ENCODE measurements at places on chromosomes 16 and 17. TPM values are rescaled to one million over a fixed set of nuclear protein-coding genes. Genes with fewer than 3 reads are reported as not detected.
A peak's percentile ranks its signal among the peaks of the same experiment; 100 is the strongest.

DNA sequence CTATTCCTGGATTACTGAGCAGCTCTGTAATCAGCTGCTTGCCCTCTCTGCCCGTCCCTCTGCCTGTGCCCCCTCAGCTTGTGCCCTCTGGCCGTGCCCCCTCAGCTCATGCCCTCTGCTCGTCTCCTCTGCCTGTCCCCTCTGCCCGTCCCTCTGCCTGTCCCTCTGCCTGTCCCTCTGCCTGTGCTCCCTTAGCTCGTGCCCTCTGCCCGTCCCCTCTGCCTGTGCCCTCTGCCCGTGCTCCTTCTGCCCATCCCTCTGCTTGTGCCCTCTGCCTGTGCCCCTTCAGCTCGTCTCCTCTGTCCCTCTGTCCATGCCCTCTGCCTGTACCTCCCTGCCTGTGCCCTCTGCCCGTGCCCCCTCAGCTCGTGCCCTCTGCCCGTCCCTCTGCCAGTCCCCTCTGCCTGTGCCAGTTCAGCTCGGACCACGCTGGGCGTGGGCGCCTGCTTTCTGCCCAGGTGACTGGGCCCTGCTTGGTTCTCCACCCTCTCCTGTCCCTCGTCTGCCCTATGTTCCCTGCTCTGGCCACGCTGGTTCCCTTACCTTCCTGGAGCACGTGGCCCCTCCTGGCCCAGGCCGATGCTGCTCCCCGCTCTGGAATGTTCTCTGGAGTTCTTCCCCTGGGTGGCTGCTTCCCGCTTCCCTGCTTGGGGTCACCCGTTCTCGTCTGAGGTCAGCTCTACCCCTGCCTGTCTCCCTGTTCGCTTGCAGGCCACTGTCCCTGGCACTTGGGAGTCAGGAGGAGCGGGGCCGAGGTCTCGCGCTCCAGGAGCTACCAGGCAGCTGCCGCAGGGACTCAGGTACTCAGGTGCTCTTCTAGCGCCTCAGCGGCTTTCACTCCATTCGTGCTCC is 63.9 kb downstream of the BANP start:
- DNase-seq: no peak
- no peak overlapping the region for H3K4me3 ChIP-seq
- H3K4me1 ChIP-seq: no peaks in the 10 kb centered on the region
- H3K27ac ChIP-seq: peak overlapping the region; percentile 40

GRCh38 chr16:23113185-23113584 is 36.1 kb downstream of the USP31 start:
- no peak overlapping the region for H3K4me3 ChIP-seq
- DNase-seq: no peak
- no peaks in the 10 kb centered on the region for H3K27me3 ChIP-seq
- H3K36me3 ChIP-seq: no peaks in the 10 kb centered on the region
- H3K27ac ChIP-seq: no peak overlapping the region

DNA sequence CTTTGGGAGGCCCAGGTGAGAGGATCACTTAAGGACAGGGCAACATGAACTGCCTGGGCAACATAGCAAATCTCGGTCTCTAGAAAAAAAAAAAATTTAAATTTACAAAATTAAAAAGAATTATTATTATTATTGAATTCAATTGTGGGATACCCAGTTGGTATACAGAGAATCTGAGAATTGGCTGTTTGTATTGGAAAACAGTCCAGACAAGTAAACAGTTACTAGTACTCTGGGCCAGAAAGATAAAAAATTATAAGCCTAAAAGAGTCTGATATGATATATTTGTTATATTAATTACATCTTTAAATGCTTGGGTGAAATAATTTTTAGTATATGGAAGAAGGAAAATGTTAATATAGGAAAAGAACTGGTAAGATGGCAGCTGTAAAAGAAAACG is 15.0 kb downstream of the CCDC47 start:
- DNase-seq: no peak
- H3K4me1 ChIP-seq: peaks cover 17% of the 10 kb centered on the region
- no peak overlapping the region for H3K27ac ChIP-seq
- no peaks in the 10 kb centered on the region for H3K27me3 ChIP-seq
- H3K36me3 ChIP-seq: peaks cover 25% of the 10 kb centered on the region

DNA sequence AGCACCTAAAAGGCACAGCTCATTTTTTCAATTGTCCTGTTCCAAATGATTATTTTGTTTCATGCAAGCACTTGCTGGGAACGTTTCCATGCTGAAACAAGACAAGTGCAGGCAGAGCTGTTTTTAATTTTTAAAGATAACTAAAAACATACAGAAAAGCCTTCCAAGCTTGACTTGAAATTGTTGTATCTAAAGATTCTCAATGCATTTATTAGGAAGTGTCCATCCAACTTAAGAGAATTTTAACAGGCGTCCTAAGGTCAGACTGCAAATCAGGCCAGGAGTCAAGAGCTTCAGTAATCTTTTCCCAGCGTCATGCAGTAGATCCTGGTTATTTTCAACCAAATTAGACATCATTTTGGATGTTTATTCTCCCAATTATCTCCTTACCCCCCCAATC is 702.8 kb downstream of the KCNJ2 start:
- H3K27me3 ChIP-seq: no peaks in the 10 kb centered on the region
- no peak for DNase-seq
- H3K4me3 ChIP-seq: no peak overlapping the region
- no peak overlapping the region for H3K27ac ChIP-seq

OGFOD1 gene
- total RNA-seq: 39.3 TPM

CD300A gene
- total RNA-seq: 10.6 TPM

GRCh38 chr16:14306485-14307058 is 235.5 kb downstream of the MRTFB start:
- DNase-seq: no peak
- H3K36me3 ChIP-seq: no peaks in the 10 kb centered on the region
- H3K27ac ChIP-seq: no peak overlapping the region
- H3K4me3 ChIP-seq: no peak overlapping the region
- peaks cover 9% of the 10 kb centered on the region for H3K4me1 ChIP-seq

KLHL10 gene
- not detected for total RNA-seq

DRC3 gene
- total RNA-seq: 0.67 TPM

GRCh38 chr16:29824589-29825144 is 4.4 kb downstream of the MVP start:
- peaks cover 46% of the 10 kb centered on the region for H3K4me1 ChIP-seq
- peak overlapping the region; percentile 69 for H3K4me3 ChIP-seq
- peak overlapping the region; percentile 83 for H3K27ac ChIP-seq

- peaks cover 3% of the 10 kb centered on the region for H3K4me1 ChIP-seq
- no peak overlapping the region for H3K27ac ChIP-seq
- no peaks in the 10 kb centered on the region for H3K27me3 ChIP-seq
Observed at GRCh38 chr17:46991617-46992016, 12.6 kb upstream of the RPRML start.

DNA sequence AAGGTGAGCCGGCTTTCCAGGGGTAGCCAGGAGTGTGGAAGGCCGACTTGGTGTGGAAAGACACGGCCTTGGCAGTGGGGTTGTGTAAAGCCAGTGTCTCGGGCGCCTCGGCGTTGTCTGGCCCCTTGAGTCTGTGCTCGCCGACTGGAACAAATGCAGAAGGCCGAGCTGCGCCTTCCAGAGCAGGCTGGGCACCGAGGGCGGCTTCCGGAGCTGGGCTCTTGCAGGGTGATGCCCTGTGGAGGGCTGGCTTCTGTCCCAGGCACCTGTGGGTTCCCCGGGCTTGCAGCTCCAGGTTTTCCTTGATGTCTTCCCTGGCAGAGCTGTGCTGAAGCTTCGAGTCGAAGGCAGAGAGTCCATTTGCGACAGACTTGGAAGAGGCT is 8.0 kb downstream of the ZNF750 start:
- H3K27me3 ChIP-seq: no peaks in the 10 kb centered on the region
- DNase-seq: no peak
- H3K27ac ChIP-seq: no peak overlapping the region

TBX6 gene
- total RNA-seq: 2.4 TPM

- no peak for DNase-seq
- peaks cover 15% of the 10 kb centered on the region for H3K36me3 ChIP-seq
- H3K4me3 ChIP-seq: peak overlapping the region; percentile 94
- no peaks in the 10 kb centered on the region for H3K27me3 ChIP-seq
- peak overlapping the region; percentile 99 for H3K27ac ChIP-seq
Observed at GRCh38 chr17:75783069-75783783, 1.4 kb upstream of the UNK start.

DNA sequence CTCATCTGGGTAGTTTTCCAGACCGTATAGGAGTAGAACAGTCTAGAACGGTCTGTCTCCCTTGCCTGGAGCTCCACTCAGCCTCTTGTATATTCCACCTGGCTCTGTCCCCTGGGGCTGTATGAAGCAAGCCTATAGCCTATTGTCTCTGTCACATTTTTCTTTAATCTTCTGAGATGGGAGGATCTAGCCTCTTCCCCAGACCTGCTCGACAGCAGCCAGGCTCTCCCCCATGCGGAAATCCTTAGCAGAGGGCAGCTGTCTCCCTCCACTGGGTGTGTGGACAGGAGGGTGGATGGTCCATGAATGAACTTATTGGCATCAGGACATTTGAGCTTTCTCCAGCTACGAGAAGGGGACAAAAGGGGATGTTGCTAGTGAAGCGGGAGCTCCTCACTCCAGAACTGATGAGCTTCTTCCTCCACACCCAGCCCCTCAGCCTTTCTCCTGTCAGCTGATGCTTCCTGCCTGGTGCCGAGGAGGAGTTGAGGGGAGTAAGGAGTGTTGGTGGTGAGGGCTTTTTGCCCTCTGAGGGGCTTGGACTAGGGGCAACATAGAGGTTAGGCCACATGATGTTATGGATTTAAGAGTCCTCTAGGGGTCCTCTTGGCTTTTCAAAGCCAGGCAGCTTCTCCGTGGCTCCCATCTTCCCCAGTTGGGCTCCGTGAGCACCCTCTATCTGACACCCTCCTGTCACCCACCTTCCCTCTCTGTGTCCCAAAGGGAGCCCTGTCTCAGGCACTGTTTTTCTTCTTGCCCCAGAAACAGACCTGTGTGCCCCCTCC is 28.0 kb downstream of the ARHGAP23 start:
- peaks cover 12% of the 10 kb centered on the region for H3K4me1 ChIP-seq
- H3K36me3 ChIP-seq: no peaks in the 10 kb centered on the region
- no peak for DNase-seq
- no peak overlapping the region for H3K4me3 ChIP-seq
- no peak overlapping the region for H3K27ac ChIP-seq

GRCh38 chr17:67392111-67392510 is 15.0 kb downstream of the PITPNC1 start:
- H3K4me1 ChIP-seq: peaks cover 46% of the 10 kb centered on the region
- peak overlapping the region; percentile 54 for H3K27ac ChIP-seq
- H3K4me3 ChIP-seq: peak overlapping the region; percentile 88
- peaks cover 22% of the 10 kb centered on the region for H3K36me3 ChIP-seq
- DNase-seq: no peak

CEMP1 gene
- 1.1 TPM for total RNA-seq

- no peaks in the 10 kb centered on the region for H3K4me1 ChIP-seq
- no peaks in the 10 kb centered on the region for H3K36me3 ChIP-seq
- DNase-seq: no peak
- H3K27me3 ChIP-seq: no peaks in the 10 kb centered on the region
- H3K27ac ChIP-seq: no peak overlapping the region
- no peak overlapping the region for H3K4me3 ChIP-seq
Observed at GRCh38 chr17:16922386-16923096, 49.4 kb downstream of the TNFRSF13B start.

HOXB7 gene
- total RNA-seq: 0.80 TPM

DNA sequence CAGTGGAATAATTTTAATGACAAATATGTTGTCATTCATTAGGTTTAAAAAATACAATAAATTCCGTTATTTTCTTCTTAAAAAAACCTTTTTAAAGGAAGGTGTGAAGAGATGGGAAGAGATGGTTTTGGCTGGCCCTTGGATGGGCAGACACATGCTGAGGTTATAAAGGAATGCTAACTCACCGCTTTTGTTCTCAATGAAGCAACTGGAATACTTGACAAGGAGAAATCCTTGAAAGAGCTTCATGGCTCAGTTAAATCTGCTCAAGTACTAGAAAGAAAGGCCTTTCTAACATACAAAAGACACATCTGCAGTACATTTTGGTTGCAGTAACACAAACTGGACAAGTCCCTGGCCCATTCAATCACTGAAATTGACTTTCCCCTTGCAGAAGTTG is 158.3 kb upstream of the KCNJ16 start:
- no peaks in the 10 kb centered on the region for H3K36me3 ChIP-seq
- no peak overlapping the region for H3K27ac ChIP-seq
- H3K27me3 ChIP-seq: no peaks in the 10 kb centered on the region
- H3K4me1 ChIP-seq: no peaks in the 10 kb centered on the region

SMTNL2 gene
- not detected for total RNA-seq

DNA sequence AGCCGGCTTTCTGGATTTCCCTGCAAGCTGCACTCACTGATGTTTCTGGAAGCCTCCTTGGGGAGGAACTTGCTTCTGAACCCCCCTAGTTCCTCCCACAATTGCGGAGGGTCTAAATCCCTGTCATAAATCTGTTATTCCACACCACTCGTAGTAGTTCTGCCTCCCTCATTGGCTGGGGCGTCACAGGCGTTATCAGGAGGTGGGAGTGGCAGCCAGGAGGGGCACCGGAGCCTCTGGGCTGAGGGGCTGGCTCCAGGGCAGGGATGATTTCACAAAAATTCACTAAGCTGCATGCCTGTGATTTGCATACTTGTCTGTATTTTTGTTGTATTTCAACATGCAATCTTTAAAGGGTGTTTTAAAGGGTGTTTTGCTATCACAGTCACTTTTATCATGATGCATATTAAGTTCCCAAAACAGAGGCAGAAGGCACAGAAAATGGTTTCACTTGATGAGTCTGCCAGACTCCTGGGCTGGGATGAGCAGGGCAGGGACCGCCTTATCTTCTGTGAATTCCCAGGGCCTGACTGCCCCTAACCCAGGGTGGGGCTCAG is 176.2 kb upstream of the FOXF1 start:
- H3K4me1 ChIP-seq: no peaks in the 10 kb centered on the region
- H3K36me3 ChIP-seq: no peaks in the 10 kb centered on the region
- H3K27me3 ChIP-seq: peaks cover 8% of the 10 kb centered on the region
- DNase-seq: no peak

DNA sequence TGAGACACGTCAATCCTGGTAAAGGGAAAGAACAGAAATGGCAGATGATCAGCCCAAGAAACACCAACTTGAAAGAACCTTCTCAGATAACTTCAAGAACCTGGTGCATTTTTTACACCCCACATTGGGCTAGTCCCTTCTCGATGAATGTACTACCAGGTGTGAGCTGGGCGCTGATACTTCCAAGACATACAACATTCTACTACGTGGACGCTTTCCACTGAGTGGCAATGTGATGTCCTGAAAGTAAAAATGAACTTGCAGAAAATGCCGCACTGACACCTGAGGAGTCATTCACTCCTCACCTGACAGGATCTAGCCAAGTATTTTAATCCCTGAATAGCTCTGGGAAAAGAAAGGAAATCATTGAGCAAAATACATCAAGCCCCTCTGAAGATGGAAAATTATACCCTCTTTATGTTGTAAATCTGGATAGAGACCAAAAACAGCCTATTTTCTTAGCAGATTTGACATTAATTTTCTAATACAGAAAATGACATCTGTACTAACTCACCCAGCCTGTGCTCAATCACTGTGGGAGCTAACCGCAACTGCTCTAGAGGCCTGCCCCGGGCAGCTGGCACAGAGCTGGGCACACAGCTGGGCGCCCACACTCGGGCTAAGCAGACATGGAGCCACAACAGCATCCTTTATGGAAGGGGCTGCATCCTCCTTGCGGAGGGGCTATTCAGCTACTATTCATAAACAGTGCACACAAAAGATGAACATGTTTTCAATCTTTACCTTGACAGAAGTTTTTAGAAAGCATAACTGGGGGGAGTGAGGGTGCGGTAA is 16.2 kb downstream of the SNN start:
- no peak overlapping the region for H3K27ac ChIP-seq
- H3K27me3 ChIP-seq: no peaks in the 10 kb centered on the region
- no peak overlapping the region for H3K4me3 ChIP-seq
- peaks cover 34% of the 10 kb centered on the region for H3K36me3 ChIP-seq

PIK3R5 gene
- total RNA-seq: 84.0 TPM

TLCD2 gene
- total RNA-seq: 0.20 TPM

Data from activated naive CD8-positive, alpha-beta T cell treated with anti-CD3 and anti-CD28 coated beads, Interleukin-2, amount 10 ng/mL, durations not matched to agents 7 days and 5 days (primary cell).